ENCODE measurements at places on chromosomes 6 and 20.

DNA sequence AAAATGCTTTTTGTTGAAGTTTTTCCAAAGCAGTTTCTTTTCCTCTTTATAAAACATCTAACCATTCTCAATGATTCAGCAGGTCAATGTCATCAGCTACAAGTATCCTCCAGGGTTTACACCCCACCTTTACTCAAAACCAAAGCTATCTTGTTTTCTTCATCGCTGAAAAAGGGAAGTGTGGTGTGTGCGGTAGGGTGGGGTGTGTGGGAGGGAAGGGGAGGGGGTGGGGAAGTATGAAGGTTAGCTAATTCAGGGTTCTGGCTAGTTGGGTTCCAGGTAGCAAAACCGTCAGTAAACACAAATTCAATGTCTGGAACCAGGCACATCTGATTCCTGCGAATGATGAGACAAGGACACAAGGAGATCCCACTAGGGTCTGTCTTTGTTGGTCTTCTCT is 189.6 kb downstream of the GJA10 start:
- DNase-seq = no peak

DNA sequence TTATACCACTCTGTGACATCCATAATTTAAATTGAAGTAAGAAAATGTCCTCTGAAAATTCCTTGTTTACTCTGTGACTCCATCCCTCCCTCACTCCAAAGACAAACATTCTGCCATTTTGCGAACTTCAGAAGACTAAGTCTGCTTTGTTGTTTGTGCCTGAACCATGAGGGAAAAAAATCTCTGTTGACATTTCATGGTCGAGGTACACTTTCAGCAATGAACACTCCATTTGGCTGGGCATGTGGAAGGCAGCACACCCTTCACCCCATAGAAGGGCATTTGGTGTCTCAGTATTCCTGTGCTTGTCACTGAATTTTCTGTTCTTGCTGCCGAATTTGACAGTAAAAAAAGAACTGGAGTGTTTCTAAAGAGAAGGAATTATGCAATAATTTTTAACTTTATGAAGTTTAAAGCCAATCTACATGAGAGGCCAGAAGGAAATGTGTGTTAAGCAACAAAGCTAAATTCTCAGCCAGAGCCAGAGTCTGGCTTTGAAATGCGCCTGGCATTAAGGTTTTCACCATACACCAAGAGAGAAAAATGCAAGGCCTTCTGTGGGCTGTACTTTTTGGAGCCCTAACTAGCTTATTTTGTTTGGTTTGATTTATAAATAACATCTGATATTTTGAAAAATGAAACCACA is 4.7 kb upstream of the PBOV1 start:
- DNase-seq = no peak

DNA sequence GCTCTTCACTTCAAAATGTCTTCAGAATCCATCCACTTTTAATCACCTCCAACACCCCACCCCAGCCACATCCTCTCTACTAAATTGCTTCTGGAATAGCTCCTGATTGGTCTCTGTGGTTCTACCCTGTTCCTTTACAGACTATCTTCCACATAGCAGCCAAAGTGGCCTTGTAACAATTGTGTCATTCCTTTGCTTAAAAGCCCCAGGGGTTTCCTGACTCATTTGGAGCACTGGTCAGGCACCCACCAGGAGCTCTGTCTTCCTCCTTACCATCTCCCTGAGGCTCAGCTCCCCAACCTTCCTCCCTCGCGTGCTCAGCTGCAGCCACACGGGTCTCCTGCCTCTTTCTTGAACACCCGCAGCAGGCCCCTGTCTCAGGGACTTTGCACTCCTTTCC is 126.8 kb downstream of the HIVEP1 start:
- DNase-seq = no peak

- DNase-seq = no peak
Observed at GRCh38 chr6:110217266-110217665, 37.0 kb downstream of the CDC40 start.

DNA sequence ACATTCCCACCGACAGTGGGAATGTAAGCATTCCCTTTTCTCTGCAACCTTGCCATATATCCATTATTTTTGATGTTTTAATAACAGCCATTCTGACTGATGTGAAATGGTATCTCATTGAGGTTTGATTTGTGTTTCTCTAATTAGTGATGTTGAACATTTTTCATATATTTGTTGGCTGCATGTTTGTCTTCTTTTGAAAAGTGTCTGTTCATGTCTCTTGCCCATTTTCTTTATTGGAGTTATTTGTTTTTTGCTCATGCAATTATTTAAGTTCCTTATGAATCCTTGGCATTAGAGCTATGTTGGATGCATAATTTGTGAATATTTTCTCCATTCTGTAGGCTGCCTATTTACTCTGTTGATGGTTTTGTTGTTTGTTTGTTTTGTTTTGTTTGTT is 18.0 kb upstream of the ABT1 start:
- DNase-seq = no peak

- DNase-seq = peak; percentile 81
Observed at GRCh38 chr6:157644043-157644810, 178.8 kb upstream of the SNX9 start.

GRCh38 chr6:36383606-36384005 is 3.9 kb downstream of the ETV7 start:
- DNase-seq = no peak

DNA sequence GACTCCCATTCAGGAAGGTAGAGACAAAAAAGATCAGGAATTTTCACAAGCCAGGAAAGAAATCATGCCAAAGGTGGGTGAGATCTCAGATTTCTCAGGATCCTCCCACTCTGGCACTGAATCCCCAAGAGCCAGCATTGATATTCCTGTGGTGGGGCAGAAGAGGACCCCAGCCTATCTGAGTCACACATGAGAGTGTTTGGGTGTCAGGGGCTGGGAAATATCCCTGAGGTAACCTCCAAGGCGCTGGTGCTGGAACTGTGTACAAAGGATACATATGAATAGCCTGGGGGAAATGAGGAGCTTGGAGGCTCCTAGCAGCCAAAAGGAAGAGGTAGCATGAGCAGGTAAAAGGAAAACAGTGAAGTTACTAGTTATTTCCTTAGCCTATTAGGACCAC is 369.4 kb downstream of the BTBD9 start:
- DNase-seq = no peak

- no peak for DNase-seq
Observed at GRCh38 chr6:17580518-17581048, 19.5 kb upstream of the FAM8A1 start.

DNA sequence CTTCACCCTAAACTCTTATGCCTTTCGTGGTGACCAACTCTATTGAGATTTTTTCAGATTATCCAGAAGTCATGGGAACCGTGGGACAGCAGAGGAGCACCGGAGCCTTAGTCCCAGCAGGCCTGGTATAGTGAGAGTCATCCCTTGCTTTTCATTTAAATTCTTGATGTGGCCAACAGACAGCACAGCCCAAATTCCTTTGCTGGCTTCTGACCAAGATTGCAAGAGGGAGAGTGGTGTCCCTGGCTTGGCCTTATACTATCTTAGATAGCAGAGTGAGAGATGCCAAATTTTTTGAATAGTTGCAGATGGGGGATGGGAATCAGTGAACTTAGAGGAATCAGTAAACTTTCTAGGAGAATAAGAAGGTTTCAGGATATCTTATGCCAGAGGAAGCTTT is 7.8 kb downstream of the STX11 start:
- DNase-seq = no peak

- no peak for DNase-seq
Observed at GRCh38 chr6:110185879-110186278, 5.7 kb downstream of the CDC40 start.

GRCh38 chr6:14231501-14232280 is 114.1 kb downstream of the CD83 start:
- DNase-seq = no peak

DNA sequence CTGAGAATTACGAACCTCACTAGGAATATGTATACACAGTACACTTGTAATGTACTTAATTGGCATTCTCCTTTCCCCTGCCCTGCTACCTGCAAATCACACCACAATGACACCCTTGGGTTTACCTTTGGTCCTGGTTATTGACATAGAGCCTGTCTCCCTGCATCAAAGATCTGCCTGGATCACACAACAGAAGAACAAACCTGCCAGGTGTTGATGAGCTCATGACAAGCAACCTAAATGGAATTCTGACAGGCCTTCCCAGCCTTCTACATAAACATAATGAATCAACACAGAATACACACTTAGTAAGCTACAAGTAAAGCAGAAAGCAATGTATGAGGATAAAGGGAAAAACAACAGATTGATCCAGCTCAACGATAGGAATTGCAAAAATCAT is 95.6 kb downstream of the HDGFL1 start:
- DNase-seq = no peak

- no peak for DNase-seq
Observed at GRCh38 chr6:41728073-41728936, 7.1 kb downstream of the TFEB start.

DNA sequence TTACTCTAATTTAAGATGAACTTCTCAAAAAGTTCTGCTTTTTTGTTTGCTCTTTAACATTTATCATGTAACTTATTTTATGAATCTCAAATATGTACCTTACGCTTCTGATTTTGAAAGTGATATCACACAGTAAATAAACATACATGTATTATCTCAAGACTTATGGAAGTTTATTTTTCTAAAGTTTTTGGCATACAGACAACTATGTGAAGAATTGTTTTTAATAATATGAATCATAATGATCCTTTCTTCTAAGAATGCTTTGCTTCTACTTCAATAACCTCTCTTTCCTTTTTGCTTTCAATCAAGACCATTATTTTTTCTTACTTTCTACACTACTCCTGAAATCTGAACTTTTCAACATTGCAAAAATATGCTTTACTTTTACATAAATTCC is 816.4 kb downstream of the EYS start:
- DNase-seq = no peak

- DNase-seq = no peak
Observed at GRCh38 chr20:44502968-44503367, 18.9 kb downstream of the SERINC3 start.

- no peak for DNase-seq
Observed at GRCh38 chr20:41467220-41467619, 100.6 kb upstream of the EMILIN3 start.

- DNase-seq = no peak
Observed at GRCh38 chr6:166554316-166554715, 32.2 kb downstream of the RAMACL start.

- DNase-seq = no peak
Observed at GRCh38 chr6:47897247-47897646, 115.4 kb downstream of the OPN5 start.

GRCh38 chr6:154890874-154891273 is 104.2 kb upstream of the TIAM2 start:
- no peak for DNase-seq

GRCh38 chr6:87788141-87788540 is 86.1 kb upstream of the AKIRIN2 start:
- no peak for DNase-seq

All from NCI-H1694 treated with DMSO at 0.1 percent for 48 hours (cell line).